GDM1 (cell line): ENCODE measurements at places on chromosomes 6 and 20.

DNA sequence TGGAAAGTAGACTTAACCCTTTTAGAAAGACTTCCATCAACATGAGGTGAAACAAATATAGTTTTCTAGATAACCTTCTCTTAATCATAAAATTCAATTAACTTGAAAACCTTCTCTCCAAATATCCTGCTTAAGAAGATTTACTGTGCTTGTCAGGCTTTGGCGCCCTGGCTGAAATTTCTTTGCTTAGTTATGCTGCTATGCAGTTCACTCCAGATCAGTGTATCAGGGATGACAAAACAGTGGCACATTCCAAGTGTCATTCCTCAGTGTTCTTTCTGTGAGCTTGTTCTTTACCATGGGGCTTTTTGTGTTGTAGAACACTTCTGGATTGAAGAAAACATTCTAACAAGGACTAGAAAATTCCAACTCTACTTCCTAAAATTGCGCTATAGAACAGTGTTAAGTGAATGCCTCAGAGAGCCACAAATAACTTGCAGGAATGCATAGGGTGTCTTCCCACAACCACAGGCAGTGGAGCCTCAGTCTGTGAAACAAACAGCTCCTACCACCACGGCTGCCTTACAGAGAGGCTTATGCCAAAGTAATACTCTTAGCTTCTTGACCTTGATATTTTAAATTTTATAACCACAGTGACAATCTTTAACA, 443.6 kb downstream of the CDC5L start:
- DNase-seq: no peak

DNA sequence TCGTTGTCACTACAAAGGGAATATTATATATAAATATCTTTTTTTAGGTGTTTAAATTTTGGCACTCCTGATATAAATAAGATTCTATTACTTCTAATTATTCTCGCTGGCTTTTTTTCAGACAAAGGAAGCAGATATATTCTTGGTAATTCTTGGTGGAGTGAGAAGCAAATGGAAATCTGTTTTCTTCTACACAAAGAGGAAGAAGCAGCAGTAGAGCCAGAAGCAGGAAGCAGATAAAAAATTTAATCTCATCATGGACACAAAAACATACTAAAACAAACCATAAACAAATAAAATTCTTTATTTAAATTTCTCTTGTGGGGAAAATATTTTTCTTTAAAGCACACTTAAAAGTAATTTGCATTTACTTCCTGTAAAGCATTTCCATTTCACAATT, 3.7 kb upstream of the KIAA0319 start:
- DNase-seq: no peak

GRCh38 chr6:157203764-157204163, 119.6 kb downstream of the TMEM242 start:
- no peak for DNase-seq

GRCh38 chr6:73639040-73639439, 14.8 kb downstream of the SLC17A5 start:
- no peak for DNase-seq

DNA sequence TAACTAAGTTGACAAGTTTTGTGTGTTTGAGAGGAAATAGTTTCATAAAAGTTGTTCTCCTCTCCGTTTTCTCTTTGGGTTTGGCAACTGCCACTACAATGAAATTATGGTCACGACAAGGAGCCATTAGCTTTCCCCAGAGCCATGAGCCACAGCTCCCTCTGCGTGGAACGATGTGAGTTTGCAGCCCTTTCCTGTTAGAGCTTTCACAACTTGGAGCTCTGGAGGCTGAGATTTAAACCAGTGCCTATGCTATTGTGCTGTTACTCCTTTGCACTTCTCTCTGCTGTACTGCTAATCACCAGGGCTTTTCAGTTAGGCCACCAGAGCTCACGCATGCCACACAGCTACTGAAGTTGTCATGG, 29.3 kb upstream of the TXNDC5 start:
- DNase-seq: no peak

- DNase-seq: no peak
Measured at GRCh38 chr20:10735195-10735949, 61.6 kb upstream of the JAG1 start.

DNA sequence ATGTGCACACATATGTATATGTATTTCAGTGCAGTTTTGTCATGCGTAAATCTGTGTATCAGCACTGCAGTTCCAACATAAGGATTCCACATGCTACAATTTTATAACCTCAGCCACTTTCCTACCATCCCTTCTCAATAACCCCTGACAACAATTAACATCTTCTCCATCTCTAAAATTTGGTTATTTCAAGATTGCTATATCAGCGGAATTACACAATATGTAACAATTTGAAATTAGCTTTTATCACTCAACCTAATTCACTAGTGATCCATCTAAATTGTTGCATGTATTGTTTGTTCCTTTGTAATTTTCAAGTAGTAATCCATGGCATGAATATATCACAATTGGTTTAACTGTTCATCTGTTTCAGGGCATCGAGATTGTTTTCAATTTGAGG, 511.3 kb downstream of the HAO1 start:
- DNase-seq: no peak

GRCh38 chr6:3287976-3288707, 29.4 kb downstream of the PSMG4 start:
- no peak for DNase-seq

DNA sequence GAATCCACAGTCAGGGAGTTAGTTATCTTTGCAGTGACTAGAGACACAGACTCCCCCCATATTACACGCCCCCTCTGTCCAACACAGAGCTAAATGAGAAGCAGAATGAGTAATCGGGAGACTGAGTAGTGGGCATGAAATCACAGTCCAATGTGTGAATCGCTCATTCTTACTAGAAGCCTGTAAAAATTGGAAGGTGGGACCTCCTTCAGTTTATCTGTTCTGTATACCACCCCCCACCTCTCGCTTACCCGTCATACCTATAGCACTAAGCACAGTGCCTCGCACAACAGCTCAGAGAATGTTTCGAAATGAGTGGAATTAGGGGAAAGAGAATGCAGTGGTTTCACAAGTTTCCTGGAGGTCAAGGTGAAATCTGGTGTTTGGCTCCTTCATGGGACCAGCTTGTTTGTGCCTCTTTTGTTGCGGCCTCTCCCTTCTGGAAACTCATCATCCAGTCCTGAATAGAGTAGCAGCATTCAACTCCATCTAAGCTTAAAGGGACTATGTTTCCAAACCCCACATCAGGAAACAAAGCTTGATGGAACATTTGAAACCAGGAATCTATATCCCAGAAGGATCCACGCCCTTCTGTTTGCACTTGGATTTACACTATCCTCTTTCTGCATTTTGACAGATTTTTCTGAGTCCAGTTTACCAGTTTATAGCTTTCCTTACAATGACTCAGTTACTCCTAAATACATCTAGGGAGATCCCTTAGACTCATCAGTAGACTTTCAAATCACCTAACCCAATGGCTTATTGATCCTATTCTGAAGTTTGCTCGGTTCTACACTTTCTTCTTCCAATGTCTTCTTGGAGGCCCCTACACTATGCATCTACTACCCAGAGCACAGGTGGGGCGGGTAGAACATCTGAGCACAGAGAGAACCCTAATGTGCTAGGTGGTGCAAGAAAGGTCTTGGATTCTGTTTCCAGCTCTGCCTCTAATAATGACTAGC, 59.2 kb upstream of the PIM1 start:
- no peak for DNase-seq

DNA sequence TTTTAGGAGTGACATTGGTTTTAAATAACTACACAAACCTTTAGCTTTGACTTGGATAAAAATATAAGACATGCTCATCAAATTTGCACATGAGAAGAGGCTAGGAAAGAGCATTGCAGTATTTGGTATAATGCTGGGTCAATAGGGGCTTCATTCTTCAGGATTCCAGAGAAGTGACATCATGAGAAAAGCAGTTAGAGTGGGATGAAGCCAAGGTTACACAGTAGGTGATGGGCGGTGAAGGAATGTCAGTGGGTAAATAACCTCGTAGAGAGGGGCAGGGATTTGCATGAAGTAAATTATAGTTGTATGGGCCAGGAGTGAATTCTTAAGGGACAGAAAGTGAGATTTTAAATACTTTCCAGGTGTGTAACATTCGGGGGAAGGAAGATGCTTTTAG, 216.2 kb downstream of the RFPL4B start:
- no peak for DNase-seq

DNA sequence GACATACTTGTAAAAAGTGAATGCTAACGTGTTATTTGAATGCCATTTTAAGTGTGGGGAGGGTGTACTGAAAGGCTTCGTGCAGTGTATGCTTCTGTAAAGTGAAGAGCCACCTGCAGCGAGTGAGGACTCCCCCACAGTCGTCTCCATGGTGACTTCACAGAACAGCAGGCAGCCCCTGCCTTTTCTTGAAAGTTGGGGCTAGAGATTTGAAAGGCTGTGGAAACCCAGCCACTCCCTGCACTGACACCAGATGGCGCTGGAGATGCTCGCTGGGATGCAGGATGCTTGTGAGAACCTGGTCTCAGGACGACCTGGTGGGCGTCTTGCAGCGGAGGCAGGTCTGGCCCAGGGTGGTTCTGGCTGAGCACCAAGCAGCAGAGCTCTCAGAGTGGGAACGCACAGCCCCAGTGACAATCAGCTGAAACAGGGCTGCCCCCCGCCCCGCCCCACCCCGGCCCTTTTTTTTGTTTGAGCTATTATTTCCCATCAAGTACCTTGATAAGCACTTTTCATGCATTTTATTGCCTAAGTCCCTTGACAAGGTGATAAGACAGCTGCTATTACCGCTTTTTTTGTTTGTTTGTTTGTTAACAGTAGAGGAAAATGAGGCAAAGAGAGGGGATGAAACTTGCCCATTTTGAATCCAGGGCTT, 150.3 kb downstream of the SYCP2 start:
- DNase-seq: peak; percentile 13

- DNase-seq: no peak
Measured at GRCh38 chr6:14016935-14017625, 92.3 kb downstream of the RNF182 start.

- DNase-seq: no peak
Measured at GRCh38 chr6:1608222-1609040, 1.3 kb upstream of the FOXC1 start.

DNA sequence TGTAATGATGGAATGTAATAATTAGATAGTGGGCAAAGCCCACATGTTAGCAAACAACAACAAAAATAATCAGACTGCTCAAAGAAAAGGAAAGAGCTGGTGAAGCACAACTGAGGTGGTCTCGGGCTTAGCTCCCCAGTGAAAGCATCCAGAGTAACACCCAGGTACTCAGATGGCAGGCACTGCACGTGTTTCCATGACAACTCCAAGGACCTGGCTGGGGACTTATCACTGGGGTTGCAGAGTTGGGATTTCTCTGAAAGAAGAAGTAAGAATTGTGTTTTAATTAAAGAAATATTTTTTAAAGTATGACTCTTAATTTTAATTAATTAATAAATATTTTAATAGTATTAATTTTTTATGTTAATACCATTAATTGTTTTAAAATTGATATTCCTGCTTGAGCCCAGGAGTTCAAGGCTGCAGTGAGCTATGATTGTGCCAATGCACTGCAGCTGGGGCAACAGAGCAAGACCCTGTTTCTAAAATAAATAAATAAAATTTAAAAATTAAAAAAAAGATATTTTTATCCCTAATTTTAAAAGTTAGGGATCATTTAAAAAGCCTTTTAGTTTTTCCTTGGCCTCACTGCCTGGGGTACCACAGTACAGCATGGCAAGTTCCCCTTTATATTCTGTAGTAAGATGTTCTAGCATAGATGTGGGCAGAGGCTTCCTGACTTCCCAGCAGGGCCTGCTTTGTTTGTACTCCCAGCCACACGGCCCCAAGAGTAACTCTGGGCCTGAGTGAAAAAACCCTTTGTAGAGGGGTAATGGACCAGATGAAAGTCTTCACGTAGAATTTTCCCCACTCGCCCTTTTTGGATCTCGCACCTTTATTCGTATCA, 42.2 kb upstream of the UST start:
- peak; percentile 8 for DNase-seq

DNA sequence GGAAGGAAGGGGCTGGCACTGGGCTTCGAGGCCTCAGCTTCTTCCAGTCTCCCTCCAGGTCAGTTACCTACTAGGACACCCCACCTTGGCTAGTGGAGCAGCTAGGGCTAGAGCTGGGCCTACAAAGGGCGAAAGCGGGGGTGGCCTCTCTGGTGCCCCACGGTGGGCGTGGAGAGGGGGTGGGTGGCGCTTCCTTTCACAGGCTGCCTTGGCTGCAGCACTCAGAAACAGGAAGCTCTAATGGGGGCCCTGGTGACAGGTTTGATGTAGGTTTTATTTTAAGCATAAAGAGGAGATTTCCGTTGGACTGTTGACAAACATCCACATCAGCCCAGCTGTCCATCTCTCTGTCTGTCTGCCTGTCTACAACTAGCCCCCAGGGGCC, 13.4 kb downstream of the FAM110A start:
- DNase-seq: peak; percentile 69

DNA sequence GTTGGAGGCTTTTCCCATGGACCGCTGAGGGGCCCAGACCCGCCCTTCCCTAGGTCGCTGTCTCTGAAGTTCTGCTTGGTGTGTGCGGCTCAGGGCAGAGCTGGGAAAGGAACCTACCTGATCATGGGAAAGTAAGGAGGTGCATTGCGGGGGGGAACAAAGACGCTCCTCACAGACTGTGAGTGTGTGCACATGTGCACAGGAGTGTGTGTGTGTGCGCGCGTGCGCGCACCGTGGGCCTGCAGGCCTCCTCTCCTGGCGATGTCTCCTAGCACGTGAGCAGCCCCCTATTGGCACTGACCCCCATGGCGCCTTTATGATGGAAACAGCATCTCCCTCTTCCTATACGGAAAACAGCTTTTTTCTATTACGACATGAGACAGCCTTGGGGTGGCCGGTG, 224.1 kb downstream of the TAF4 start:
- no peak for DNase-seq

GRCh38 chr20:63740627-63741353, 1.2 kb downstream of the SLC2A4RG start:
- DNase-seq: peak; percentile 58

DNA sequence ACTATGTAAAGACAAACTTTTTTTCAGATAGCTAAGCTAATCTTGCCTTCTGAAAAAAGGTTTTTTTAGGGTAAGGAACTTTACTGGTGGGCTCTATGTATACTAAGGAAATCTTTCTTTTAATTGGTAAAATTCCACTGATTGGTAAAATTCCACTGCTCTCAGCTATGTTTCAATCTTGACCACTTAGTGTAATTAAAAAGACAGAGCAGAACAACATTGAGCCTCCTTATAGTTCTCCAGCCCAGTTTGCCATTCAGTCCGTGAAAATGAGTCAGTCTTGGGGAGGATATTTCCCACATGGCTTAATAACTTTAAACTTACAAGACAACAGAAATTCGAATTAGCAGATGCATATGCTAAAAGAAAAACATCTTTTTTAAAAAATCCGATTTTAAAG, 92.7 kb downstream of the EYA4 start:
- no peak for DNase-seq

GRCh38 chr6:42434237-42434636, 17.5 kb downstream of the TRERF1 start:
- DNase-seq: no peak

DNA sequence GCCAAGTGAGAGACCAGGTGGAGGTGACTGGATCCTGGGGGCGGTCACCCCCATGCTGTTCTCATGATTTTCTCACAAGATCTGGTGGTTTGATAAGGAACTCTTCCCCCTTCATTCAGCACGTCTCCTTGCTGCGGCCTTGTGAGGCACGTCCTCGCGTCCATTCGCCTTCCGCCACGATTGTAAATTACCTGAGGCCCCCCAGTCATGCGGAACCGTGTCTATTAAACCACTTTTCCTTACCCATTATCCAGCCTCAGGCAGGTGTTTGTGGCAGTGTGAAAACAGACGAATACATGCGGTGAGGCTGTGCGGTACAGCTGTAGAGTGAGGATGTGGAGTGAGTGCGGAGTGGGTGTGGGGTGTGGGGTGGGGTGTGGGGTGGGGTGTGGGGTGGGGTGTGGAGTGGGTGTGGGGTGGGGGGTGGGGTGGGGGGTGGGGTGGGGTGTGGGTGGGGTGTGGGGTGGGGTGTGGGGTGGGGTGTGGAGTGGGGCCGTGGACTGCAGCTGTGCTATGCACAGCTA, 12.1 kb upstream of the NTSR1 start:
- no peak for DNase-seq
